ENCODE measurements at places on chromosomes 2 and 18.

DNA sequence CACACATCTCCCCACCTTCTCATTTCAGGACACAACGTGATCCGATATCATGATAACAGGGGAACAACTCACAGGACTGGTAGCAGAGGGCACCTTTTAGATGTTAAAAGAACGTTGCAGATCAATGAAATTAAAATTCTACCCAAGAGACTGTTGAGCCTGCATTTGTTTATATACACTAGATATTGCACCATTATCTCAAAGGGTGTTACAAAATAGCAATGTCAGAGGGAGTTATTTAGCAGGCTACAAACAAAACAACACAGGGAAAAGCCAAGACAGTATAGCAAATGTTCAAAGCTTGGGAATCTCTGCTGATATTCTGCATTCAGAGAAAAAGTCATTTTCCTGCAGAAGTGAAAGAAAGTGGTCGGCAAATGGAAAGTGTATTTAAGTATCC is 139.5 kb downstream of the MYO5B start:
- DNase-seq = no peak

DNA sequence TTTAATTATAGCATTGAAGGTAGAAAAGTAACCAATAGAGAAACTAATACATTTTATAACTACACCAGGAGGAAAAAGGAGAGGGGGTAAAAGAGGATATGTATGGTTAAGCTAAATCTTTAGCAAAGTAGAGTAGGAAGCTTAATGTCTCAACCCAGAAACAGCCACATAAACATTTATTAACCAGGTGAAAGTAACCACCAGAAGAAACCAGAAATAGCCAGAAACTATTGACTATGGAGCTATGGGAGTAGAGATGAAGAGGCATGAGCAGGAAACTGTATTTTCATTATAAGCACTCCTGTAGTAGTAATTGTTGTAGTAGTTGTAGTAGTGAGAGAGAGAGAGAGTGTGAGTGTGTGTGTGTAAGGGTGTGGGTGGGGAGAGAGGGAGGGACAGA is 617.5 kb upstream of the CHAC2 start:
- no peak for DNase-seq

DNA sequence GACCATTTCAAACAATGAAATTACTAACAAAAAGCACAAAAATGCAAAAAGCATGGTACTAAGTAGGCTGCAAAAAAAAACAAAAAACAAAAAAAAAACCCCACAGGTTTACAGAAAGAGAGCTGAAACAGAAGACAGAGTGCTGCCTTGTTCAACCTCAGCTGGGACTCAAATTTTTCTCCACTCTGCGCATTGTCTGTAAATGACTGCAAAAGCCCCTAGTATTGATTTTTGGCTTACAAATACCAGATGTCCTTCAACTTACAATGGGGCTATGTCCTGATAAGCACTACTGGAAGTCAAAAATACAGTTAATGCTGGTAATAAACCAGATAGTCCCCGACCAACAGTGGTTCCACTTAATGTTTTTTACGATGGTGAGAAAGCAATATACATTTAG is 42.2 kb downstream of the UBE2E3 start:
- no peak for DNase-seq

GRCh38 chr18:63892566-63892965 is 5.1 kb downstream of the SERPINB2 start:
- DNase-seq = no peak

- DNase-seq = no peak
Measured at GRCh38 chr2:47079515-47080412, 75.3 kb downstream of the STPG4 start.

DNA sequence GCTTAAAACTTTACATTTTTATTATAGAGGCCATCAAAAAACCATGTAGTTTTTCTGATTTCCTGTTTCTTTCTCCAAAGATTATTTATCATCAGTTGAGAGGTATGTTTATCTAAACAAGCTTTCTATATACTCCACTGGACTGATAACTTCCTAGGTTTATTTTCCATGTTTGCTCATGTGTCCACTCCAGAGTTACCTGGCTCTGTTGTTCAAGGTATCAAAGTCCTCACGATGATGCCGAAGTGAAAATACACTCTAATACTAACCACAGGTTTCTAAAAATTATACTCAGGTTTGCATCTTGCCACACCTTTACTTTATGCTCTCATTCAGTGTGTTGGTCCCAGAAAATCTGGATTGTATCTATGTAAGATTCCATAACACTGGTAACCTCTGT is 287.9 kb upstream of the GULP1 start:
- DNase-seq = no peak

GRCh38 chr2:109677835-109678580 is 63.8 kb downstream of the SOWAHC start:
- no peak for DNase-seq

DNA sequence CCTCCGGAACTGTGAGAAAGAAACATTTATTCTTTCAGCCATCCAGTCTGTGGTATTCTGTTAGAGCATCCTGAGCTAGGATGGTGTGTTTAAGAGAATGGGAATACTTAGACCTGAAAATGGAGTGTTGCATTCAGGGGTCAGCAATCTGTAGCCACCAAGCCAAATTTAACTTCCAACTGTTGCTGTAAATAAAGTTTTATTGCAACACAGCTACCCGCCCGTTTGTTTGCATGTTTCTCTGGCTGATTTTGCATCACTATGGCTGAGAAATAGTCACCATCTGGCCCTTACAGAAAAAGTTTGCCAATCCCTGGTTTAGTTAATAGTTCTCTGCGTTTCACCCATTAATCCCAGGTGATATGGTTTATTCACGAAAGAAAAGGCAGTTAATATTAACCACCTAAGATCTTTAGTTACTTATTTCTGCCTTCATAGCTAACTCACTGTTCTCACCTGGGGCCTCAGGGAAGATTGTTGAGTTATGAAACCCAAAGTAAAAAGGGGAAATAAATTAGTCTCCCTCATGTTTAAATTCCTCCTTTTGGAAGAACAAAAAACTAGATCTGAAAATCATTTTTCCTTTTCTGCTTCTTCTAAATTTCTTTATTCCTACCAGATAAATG is 9.5 kb upstream of the CYS1 start:
- DNase-seq = no peak

GRCh38 chr2:235575904-235576303 is 82.1 kb downstream of the AGAP1 start:
- DNase-seq = no peak

GRCh38 chr2:215736653-215737290 is 276.6 kb downstream of the MREG start:
- DNase-seq = no peak

- no peak for DNase-seq
Measured at GRCh38 chr2:232592772-232593395, 40.5 kb upstream of the EFHD1 start.

DNA sequence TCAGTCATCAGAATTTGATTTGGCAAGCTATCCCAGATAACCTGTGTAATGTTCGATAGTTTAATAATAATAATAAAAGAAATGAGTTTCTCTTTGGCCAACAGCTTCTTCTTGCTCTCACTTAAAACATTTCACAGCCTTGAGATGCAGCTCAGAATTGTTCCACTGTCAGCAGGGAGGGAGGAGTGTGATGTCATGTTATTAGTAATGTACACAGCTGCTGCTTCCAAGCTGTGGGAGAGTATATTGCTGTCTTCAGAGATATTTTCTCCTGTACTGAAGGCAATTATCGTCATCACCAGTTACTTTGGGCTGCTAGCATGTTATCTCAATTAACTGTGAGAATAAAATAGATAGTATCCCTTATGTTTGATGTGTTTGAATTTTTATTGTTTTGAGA is 146.9 kb upstream of the MAP3K20 start:
- no peak for DNase-seq

DNA sequence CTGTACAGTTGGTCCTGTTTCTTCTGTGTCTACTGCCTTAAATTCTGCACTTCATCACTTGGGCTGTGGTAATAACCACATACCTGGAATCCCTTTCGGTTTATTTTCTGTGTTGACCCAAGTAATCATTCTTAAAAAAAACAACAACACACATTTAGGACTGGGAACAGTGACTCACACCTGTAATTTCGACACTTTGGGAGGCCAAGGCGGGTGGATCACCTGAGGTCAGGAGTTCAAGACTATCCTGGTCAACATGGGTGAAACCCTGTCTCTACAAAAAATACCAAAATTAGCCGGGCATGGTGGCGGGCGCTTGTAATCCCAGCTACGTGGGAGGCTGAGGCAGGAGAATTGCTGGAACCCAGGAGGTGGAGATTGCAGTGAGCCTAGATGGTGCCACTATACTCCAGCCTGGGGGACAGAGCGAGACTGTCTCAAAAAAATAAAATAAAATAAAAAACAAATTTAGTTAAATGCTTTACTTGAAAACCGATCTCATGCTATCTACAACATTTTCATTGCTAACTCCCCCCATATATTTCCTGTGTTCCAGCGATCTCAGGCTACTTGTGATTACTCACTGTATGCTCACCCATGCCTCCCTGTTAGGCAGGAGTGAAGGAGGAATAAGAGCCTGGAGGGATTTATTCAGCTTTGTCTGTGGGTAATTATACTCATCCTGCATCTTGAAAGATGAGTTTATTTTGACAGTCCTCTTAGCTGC is 18.2 kb downstream of the ACSL3 start:
- DNase-seq = no peak

DNA sequence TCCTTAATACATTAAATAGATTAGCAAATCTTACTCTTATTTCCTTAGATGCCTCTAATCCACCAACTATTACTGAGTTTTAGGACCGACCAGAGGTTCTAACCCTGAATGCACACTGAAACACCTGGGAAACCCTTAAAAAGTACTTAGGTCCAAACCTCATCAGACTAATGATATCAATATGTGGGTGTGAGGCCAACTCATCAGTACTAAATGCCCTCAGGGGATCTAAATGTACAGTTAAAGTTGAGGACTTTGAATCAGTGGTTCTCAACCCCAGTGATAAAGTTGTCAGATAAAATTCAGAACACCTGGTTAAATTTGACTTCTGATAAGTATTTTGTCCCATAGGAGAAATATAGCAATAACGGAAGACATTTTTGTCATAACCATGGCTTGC is 20.9 kb downstream of the MMADHC start:
- no peak for DNase-seq

DNA sequence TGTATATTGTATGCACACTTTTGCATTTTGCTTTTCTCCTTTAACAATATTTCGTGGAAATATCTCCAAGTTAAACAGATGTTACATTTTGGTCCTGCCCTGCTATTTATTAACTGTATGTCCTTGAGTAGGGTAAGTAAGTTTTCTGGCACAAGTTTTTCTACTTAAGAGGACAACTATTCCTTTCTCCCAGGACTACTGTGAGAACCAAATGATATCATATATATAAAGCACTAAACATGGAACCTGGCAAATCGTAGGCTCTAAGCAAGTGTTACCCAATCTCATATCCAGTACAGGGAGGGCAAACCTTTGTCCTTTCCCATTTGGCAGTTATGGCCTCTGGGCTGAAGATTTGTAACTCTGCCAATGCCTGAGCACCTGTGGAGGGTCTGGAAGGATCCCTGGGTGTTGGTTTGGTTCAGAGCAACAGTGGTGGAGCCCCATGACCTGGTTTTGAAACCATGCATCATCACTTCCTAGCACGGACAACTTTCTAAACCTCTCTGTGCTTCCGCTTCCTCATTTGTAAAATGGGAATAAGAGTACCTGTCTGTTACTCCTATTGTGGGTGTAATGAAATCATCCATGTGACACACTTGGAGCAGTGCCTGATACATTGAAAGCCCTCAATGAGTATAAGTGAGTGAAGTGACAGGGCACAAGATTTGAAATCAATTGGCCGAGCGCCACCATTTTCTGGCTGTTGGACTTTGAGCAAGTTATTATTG is 28.3 kb upstream of the ICOS start:
- no peak for DNase-seq

DNA sequence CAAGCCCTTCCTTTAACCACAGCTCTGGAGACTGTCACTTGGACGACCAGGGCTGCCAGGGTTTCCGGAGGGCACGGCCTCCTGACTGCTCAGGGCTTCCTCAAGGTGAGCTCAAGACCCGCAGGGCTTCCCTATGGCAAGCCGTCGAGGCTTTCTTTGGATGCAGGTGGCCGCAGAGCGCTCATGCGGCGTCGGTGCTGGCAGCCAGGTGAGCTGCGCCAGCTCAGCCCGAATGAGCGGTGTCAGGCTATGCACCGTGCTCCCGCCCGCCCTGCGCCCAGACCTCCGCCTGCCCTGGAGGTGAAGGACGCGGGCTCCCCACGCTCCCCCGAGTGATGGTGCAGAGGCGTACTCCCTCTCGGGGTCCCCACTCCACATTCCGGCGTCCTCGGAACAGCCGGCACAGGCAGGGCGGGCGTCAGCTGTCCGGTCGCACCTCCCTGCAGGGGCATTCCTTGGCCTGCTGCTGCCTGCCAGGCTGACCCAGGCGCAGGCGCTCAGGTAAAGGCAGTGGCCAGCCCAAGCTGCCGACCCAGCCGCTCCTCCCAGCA is 20.8 kb upstream of the TUBB6 start:
- DNase-seq = no peak

DNA sequence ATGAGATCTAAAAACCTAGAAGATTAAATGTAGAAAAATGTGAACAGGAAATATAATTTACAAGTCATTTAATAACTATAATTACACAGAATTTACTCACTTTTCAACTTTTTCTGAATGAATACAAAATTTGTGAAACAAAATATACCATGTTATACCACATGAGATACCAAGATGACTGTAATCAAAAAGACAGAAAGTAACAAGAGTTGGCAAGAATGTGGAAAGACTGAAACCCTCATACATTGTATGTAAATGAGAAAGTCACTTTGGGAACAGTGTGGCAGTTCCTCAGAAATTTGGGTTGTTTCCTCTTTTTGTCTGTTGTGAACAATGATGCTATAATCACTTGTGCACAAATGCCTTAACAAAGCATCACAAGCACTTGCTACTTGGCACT is 145.4 kb upstream of the ZNF804A start:
- no peak for DNase-seq

GRCh38 chr2:197502685-197503084 is 2.5 kb downstream of the HSPE1 start:
- DNase-seq = no peak

GRCh38 chr18:56246916-56247315 is 391.5 kb downstream of the TXNL1 start:
- DNase-seq = no peak

DNA sequence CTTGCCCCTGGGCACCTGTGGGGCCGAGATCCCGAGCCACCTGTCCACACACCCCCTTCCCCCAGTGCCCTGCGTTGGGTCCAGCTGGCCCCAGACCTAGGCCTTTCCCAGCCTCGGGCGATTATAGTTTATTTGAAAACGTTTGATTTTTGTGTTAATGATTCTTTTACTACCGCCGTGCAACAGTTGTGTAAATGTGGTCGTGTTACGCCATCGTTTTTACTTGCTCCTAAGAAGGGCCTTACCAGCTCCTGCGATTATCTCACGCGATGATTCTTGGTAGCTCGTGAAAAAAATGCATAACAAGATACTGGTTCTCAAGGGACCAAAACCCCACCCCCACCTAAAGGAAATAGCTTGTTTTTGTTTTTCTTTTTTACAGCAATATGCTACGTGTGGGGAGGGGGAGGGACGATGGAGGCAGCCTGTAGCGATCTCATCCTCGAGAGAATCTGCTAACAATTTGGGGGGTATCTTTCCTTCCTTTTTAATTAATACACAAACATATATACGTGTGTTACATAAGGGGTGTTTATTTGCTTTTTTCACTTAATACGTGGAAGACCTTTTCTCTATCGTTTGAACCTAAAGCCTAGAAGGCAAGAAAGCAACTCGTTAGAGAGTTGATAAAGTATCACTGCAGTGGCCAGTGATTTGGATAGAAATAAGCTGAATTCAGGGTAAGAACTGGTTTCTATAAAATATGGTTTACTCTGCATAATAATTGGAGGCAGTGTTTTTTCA is 1.0 kb downstream of the ZDBF2 start:
- DNase-seq = no peak

- no peak for DNase-seq
Measured at GRCh38 chr2:43125090-43125998, 101.1 kb downstream of the ZFP36L2 start.

- DNase-seq = no peak
Measured at GRCh38 chr2:183162362-183162761, 38.1 kb downstream of the NUP35 start.
